ENCODE measurements at places on chromosomes 1 and 21.

DNA sequence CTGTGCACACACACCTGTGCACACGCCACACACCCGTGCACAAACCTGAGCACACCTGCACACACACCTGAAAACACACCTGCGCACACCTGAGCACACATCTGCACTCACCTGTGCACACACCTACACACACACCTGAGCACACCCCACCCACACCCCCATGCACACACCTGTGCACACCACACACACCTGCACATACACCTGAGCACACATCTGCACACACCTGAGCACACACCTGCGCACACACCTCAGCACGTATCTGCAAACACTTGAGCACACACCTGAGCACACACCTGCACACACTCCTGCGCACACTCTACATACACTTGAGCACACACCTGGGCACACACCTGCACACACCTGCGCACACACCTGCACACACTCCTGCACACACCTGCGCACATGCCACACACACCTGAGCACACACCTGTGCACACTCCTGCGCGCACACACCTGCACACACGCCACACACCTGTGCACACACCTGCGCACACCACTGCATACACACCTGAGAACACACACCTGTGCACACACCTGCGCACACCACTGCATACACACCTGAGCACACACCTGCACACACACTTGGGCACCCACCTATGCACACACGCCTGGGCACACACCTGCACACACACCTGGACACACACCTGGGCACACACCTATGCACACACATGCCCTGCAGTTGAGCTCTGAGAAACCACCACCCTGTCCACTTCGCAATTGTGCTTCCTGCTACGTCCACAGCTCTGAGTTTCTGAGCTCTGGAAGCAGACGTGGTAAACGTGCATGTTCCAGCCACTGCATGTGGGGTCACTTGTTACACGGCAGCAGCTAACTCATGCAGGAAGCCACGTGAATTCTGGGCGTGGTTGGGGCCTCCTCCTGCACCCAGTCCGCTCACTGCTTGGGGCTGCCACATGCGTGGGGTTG lies 8.0 kb upstream of the C1orf159 start:
- no peak for DNase-seq

- DNase-seq: peak; percentile 92
These were observed 1.8 kb downstream of the ARPC5 start for GRCh38 chr1:183633676-183634343.

DNA sequence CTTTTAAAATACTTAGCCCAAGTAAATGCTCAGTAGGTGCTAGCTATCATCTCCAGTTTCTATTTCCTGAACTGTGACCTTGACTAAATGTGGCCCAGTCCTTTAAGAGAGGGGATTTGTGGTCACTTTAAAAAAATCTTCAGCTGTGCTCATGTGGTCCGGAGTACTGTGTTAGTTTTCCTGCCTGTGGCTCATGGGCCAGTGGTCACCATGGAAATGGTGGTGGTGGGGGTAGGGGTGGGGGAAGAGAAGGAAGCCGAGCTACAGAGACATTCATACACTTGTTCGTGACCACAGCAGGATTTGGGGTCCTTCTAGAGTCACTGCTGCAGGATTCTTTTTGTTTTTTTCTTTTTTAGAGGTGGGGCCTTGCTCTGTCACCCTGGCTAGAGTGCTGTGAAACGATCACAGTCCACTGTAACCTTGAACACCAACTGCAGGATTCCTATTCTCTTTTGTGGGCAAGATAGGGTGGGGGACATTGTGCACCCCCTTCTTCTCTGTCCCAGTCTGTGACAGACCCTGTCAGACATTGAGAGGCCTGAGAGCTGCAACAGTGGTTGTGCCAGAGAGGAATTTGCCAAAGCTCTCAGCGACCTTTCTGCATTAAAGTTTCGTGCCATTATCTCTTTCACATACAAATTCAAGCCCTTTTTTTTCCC lies 25.8 kb downstream of the KIF26B start:
- peak; percentile 61 for DNase-seq

DNA sequence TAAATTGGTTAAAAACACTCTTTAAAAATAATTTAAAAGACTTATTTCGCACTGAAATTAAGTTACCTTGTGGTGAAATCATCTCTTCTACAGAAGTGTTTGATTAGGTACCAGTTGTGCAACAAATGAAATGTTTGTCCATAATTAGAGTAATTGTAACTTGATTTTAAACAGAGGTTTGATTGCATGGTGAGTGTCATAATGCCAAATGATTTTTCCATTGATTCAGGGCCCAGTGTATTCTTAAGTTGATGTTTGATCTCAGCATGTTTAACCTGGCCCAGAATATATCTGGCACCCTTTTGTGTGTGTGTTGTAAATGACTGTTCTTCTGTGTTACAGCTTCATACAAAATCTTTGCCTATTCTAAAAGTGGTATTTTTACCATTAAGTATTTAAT lies 28.5 kb downstream of the LRRC8B start:
- no peak for DNase-seq

DNA sequence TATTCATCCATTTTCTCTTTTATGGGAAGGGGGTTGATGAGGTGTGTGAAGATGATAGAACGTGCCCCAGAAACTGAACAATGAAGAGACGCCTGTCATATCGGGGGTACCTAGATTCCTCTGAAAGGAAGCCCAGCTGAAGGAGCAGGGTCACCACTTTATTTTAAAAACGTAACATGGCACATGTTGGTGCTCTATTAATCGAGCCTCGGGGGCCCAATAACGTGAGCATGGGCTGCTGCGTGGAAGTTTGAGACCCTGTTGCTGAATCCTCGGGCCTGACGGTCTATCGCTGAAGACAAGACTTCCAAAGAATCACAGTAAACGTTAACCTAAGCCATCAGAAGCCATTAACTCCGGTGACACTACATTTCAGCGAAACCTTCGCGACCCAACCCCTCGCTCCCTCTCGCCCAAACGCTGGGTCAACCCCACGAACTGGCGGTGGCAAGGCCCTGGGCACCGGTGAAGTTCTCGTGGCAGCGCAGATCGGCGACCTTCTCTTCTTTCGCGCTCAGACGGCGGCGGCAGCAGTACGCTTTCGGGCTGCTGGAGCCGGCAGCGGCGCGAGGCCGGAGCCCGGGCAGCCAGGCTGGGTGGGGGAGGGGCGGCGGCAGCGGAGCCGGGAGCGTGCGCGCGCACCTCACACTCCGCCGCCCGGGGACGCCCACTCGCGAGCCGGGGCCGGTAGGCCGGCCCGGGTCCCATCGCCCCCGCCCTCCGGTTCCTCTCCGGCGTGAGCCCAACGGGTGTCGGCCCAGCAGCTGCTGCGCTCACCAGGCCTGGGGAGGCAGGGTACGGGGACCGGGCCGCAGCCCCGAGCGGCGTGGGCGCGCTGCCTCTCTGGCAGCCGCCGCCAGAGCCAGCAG lies 838 bp upstream of the MAN1A2 start:
- DNase-seq: peak; percentile 47

GRCh38 chr1:41006942-41007865 lies 14.3 kb downstream of the SLFNL1 start:
- no peak for DNase-seq

- no peak for DNase-seq
These were observed 10.3 kb downstream of the SIM2 start for GRCh38 chr21:36709030-36709867.

- DNase-seq: no peak
These were observed 36.6 kb upstream of the TMEM52 start for GRCh38 chr1:1955621-1956094.

DNA sequence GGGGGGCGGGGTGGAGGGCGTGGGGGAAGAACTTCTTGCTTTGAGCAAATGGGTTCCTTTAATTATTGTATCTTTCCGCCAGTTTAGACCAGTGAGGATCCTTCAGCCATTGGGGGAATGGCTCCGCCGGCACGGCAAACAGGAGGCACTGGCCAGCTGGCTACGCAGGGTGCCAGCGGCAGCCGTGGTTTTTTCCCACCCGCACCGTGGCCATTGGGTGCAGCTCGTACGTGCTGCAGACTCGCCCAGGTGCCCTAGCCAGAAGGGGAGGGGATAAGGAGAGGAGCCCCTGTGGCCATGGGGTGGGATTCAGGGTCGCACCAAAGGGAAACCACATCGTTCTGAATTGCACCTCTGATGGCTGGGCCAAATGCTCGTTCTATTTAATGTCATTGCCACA lies 65.6 kb downstream of the RGSL1 start:
- DNase-seq: no peak

DNA sequence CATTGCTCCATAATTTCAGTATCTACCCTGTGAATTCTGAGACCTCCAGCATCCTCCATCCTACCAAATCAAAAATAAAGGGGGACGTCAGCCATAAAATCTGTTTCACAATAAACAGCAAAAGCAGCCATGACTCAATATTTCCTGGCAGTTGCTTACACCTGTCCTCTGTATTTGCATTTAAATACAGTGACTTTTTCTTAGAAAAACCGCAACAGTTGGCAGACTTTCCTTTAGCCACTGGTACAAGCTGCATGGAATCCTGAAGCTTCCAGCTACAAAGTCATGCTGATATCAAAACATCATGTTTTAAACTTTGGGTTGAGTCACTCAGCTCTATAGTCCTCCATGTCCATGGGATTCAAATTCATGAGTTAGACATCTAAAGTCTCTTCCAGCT lies 278.0 kb upstream of the KAZN start:
- DNase-seq: no peak

DNA sequence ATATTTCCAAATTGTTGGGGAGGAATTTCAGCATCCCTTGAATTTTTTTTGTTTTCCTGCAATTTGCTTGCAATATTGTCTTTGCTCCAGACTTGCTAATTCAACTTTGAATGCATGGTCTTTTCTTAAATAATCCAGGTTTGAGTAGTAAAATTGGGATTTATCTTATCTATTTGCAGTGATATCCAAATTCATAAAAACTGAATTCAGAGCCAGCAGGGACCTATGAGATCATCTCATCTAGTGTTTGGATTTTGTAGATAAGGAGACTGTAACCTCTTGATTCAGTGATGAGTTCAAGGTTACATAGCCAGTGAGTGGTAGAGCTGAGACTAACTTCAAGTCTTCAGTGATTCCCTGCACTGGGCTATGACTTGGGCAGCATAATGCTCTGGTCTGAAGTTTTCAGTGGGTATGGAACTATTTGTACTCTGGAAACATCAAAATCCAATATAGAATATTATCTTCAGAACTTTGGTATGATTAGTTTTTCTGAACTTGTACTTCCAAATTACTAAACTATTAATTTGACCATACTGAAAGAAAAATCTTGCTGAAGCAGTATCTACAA lies 109.4 kb downstream of the DISP1 start:
- DNase-seq: no peak

- DNase-seq: no peak
These were observed 20.0 kb upstream of the GPR153 start for GRCh38 chr1:6280761-6281451.

DNA sequence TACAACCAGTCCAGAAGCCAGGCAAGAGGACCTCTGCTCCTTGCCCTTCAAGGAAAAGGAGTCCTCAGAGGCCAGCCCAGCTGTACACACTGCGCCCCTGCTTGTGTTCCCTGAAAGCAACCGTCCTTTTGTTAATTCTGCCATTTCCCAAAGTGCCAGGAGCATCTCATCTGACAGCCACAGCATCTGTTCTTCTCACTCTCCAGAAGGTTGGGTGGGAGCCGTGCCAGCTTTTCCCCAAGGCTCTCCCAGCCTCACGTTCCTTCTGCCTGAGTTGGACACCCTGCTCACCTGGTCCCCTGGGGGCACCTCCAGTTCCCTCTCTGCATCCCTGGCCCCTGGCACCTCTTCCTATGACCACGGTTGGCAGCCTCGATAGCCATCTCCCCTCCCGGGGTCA lies 10.5 kb upstream of the CNTN2 start:
- DNase-seq: no peak

GRCh38 chr1:30659702-30660101 lies 63.7 kb downstream of the MATN1 start:
- no peak for DNase-seq

- DNase-seq: no peak
These were observed 71.8 kb upstream of the PKN2 start for GRCh38 chr1:88612292-88612691.

- no peak for DNase-seq
These were observed 1.2 kb downstream of the LRIG2 start for GRCh38 chr1:113074237-113074636.

DNA sequence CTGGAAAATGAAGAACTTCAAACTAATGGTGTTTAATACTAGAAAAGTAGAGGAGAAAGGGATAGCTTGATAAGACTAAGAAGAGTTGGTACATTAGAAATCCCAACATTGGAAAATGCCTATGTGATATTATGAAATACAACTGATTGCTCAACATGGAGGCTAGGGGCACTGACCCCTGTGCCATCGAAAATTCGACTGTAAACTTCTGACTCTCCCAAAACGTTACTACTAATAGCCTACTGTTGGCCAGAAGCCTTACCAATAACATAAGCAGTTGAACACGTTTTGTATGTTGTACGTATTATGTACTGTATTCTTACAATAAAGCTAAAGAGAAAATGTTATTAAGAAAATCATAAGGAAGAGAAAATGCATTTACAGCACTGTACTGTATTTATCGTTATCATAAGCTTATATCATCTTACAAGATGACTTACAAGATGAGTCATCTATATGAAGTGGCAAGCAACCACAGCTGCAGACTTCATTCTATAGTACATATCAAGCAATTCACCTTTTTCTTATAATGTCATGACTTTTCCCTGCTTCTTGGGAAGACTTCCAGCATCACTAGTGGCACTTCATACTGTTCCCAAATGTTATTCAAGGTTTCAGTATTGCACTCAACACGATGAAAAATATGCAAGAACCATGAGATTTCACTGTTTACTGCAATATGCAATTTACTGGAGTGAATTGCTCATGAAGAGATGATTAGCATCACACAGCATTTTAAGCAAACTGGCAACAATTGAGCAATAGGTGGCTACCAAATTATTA lies 12.9 kb upstream of the CTSK start:
- DNase-seq: no peak

GRCh38 chr1:209012443-209013196 lies 570.9 kb upstream of the CAMK1G start:
- DNase-seq: no peak

GRCh38 chr1:64527165-64527564 lies 57.2 kb downstream of the CACHD1 start:
- DNase-seq: no peak

DNA sequence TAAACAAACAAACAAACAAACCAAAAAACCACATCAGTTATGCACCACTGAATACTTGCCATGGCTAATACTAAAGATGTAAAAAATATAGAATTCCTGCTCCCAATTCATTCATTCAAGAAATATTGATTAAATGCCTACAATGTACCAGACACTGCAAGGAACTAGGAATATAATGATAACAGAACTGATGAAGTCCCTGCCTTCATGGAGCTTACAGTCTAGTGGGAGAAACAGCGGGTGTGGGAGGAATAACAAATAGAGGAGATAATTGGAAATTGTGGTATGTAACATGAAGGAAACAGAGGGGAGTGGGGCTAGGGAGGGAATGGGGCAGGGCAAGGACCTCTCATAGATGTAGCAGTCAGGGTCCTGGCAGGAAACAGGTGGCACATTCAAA lies 58.6 kb upstream of the NBL1 start:
- no peak for DNase-seq

DNA sequence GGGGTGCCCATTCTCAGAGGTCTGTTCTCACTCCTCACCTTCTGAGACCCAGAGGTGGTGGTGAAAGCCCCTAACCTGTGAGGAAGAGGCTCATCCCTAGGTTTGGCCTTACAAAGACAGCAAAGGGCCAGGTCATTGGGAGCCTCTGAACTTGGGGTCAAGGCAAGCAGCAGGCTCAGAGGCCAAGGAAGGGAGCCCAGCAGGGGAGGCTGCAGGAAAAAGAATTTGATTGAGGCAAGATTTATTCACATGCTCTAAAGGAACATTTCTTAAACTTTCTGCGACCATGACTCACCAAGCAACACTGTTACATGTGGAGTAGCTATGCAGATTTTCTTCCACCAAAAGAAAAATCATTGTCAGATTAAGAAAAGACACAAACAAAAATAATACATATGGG lies 132.5 kb upstream of the SYT6 start:
- DNase-seq: no peak

All from Kasumi-1 (cell line).